Activated CD4-positive, alpha-beta T cell treated with anti-CD3 and anti-CD28 coated beads for 24 hours (primary cell): ENCODE measurements at places on chromosomes 2 and 18.

GRCh38 chr18:30277676-30278075, 764.9 kb downstream of the DSC3 start:
- no peak for DNase-seq

DNA sequence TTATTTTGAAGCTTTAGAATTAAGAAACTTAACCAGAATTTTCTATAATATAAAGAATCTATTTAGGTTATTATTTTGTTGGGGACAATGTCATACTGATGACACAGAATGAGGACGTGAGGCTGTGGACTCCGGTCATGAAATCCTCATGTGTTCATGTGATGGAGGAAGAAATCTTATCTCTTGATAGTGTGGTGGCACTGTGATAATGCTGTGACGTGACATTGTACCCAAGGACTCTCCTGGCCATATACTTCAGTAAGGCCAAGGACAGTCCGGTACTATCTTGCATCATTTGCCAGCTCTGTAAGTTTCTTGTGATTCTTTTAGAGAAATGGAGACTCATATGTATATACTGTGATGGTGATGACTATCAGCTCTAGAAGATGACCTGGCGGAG, 59.1 kb downstream of the SLC9A2 start:
- DNase-seq = no peak

GRCh38 chr2:9219027-9219445, 12.4 kb downstream of the ASAP2 start:
- no peak for DNase-seq

DNA sequence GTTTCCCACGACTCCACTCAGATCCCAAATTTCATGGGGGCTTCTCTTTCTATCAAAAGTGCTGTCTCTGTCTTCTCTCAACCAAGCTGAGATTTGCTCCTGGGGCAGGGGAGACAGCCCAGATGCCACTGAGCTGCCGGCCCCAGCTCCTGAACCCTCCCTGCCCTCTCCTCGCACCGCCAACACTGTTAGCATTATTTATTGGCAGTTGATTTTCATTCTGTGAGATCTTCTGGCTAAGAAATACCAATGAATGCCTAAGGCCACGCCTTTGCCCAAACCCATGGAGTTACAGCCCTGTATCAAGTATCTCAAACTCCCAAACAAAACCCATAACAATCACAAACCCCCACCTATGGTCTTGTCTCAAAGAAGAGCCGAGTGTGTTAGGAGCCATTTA, 153.0 kb upstream of the TWIST2 start:
- no peak for DNase-seq

DNA sequence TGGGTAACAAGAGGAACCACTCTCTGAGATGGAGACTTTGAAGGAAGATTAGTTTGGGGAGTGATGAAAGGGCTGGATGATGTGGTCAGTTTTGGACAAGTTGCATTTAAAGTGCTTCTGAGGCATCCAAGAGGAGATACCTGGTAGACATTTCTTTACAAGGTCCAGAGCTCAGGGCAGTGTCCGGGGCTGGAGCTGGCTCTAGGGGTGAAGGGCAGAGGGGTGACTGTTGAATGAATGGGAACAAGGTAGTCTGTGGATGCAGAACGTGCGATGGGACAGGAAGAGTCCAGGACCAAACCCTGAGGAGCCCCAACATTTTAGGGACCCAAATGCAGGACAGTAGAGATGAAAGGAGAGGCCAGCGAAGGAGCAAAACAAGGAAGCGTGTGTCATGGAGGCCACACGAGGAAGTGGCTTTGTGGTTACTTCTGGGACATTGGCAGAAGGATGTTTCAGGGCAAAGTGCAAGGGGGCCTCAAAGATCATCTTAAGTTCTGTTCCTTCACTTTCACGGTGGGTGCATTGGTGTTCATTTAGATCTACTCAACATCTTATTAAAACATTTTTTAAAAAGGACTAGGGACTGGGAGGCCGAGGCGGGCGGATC, 13.6 kb upstream of the GPR35 start:
- DNase-seq = no peak

GRCh38 chr18:22637787-22638186, 220.1 kb upstream of the CTAGE1 start:
- no peak for DNase-seq

DNA sequence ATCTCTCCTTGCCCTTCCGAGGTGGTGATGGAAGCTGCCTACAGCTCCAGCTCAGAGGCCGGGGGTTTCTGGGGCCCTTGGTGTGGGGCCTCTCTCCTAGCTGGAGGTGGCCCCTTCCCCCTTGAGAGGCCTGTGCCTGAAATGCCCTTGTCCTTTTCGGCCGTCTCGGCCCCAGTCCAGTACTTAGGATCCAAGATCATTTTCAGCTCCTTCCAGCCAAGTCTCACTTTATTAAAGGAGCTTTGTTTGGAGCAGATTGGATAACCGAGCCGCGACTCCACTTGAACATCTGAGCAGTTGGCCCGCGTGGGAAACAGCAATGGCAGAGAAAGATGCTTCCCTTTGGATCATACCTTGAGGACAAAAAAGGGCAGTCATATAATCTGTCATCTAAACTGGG, 125.0 kb downstream of the NEDD4L start:
- no peak for DNase-seq

DNA sequence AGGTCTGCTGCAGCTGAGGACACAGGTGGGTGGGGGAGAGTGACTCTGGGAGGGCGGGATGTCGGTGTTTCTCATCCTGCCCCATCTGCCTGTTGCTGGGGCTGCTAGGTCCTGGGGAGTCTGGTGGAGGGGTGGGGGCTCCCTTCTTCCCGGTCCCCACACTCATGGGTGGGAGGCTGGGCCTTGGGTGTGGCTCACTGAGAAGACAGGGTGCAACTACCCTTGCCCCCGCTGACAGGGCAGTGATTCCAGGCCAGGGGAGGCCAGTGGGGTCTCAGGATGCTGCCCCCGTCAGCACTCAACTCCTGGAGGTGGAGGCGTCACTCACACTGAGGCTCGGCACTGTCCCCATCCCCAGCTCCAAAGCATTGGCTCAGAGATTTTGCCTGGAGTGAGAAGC, 7.7 kb upstream of the NFATC1 start:
- DNase-seq = no peak

- no peak for DNase-seq
Measured at GRCh38 chr2:209614690-209615369, 156.8 kb upstream of the UNC80 start.

DNA sequence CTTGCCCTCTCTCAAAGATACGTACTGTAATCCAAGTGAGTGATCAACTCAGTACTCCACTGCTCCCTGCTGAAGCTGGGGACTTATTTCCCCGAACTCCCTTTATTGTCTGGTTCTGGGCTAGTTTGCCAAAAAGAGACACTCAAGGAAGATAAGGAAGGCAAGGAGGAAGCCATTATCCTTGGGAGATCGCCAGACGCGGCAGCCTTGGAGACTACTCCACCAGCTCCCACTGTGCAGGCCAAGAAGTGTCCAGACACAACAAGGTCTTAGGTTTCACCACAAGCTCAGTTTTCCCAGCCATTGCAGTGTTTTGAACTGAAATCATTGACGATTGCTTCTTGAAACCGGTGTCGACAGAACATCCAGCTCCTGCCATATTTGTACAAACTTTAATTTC, 439.6 kb upstream of the UBE2E3 start:
- no peak for DNase-seq

GRCh38 chr2:43025709-43026295, 200.6 kb downstream of the ZFP36L2 start:
- no peak for DNase-seq

- DNase-seq = no peak
Measured at GRCh38 chr2:187918996-187919821, 365.0 kb upstream of the TFPI start.

DNA sequence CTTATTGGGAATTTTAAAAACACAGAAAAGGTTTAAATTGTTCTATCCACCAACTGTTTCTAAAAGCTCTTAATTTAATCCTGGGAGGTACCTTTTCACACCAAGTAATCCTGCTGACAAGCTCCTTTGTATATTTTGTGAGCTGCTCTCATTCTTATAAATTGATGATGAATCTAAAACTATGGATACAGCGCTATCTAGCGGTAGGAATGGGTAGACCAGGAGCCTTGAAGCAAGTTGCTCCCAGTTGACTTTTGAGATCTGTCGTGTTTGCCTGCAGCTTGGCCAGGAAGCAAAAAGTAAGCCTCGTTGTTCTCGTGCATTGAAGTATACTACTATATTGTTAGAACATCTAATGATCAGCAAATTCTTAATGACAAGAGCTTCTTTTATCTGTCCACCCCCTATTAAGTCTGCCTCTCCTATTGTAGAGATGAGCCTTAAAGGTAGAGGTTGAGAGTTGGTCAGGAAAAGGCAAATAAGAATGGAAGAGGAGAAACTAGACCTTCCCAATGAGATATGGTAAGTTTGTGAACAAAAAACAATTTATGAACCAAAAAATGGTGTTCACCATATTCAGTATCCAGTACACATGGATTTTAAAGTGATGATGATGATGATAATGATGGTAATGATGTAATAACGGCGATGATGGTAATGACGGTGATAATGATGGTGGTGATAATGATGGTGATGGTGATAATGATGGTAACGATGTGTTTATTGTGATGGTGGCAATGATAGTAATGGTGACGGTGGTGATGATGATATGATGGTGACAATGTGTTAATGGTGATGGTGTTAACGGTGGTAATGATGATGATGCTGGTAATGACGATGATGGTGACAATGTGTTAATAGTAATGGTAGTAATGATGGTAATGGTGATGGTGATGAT, 212.1 kb upstream of the NCKAP5 start:
- DNase-seq = peak; percentile 1

- DNase-seq = no peak
Measured at GRCh38 chr2:69993048-69993565, 31.7 kb upstream of the ASPRV1 start.

DNA sequence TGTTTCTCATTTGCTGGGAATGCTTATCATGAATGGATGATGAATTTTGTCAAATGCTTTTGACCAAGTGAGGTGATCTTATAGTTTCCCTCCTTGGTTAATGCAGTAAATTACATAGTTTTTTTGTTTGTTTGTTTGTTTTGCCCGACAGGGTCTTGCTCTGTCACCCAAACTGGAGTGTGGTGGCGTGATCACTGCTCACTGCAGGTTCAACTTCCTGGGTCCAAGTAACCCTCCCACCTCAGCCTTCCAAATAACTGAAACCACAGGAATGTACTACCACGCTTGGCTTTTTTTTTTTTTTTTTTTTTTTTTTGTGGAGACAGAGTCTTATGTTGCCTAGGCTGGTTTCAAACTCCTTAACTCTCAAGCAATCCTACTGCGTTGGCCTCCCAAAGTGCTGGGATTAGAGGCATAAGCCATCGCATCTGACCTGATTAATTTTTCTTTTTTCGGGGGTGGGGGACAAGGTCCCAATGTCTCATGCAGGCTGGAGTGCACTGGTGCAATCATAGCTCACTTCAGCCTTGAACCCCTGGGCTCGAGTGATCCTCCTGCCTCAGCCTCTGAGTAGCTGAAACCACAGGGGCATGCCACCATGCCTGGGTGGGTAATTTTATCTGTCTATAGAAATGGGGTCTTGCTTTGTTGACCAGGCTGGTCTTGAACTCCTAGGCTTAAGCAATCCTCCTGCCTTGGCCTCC, 48.6 kb downstream of the SMAD2 start:
- DNase-seq = no peak

GRCh38 chr2:238169708-238170251, 11.0 kb downstream of the ERFE start:
- DNase-seq = no peak

DNA sequence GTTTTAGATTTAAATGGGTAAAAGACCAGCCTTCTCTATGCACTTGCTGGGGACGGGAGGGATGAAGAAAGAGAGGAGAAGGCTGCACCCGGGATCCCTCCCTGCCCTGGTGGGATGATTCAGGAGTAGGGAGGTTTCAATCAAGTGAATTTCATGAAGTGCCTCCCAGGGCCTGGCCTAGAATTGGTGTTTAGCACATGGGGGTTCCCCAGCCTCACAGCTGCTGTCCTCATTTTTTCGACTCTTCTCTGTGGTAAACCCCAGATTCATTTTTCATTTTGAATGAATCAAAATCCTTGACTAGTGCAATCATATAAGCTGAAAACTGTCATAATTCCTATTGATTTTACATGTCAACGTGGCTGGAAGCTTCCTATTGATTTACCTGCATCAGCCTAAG, 81.1 kb downstream of the LPIN1 start:
- DNase-seq = peak; percentile 10

DNA sequence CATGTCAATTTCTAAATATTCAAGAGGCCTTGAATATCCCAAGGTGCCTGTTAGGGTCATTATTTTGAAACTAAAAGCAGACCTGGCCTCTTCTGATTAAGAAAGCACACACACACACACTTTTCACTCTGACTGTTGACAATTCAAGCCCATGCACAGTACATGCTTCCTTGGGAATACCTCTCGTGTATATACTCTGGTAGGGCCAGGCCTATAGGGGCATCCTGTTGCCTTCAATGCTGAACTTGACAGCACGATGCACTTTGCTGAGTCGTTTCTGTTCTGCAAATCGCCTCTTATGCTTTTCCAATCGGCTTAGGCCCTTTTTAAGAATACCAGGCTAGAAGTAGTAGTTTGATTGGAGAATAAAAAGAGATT, 40.6 kb downstream of the IWS1 start:
- DNase-seq = no peak

DNA sequence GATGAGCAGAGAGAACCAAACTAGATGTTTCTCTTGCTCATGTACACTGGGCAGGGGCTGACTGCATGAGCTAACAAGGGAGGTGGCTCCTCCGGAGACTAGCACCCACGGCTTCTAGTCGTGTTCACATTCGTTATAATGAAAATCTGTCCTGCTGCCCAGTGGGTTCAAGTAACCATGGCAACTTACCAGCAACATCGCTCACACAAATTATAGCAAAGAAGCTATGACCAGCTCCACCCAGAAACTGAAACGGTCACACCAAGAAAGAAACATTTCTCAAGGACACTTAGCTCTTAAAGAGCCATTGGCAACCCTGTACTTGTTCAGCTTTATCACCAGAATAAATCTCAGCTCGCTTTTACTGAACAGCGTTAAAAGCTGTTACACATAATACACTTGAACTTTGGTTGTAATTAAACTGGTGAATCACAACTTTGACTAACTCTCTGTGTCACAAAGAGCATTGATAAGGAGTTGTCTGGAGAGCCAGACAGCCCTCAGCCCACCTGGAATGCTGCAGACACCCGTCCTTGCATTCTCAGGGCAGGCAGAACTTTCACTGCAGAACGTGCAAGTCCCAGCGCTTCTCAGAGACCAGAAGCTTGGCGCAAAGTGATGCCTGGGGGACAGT, 141.2 kb downstream of the PID1 start:
- DNase-seq = no peak
